Activated CD8-positive, alpha-beta T cell treated with anti-CD3 and anti-CD28 coated beads, Interleukin-2, amount 10 ng/mL, durations not matched to agents 7 days and 5 days (primary cell): ENCODE measurements at places on chromosomes 16 and 17. TPM values are rescaled to one million over a fixed set of nuclear protein-coding genes. Genes with fewer than 3 reads are reported as not detected.
A peak's percentile ranks its signal among the peaks of the same experiment; 100 is the strongest.

The EMC6 gene
- total RNA-seq: 43.1 TPM

The RPL19 gene
- total RNA-seq: 1,896 TPM

The CORO7 gene
- total RNA-seq: 167 TPM

The HBQ1 gene
- total RNA-seq: not detected

The C17orf107 gene
- 1.1 TPM for total RNA-seq

The SPIRE2 gene
- total RNA-seq: not detected

The CPPED1 gene
- total RNA-seq: 13.5 TPM

The CLDN6 gene
- not detected for total RNA-seq

The WBP2 gene
- total RNA-seq: 64.3 TPM

DNA sequence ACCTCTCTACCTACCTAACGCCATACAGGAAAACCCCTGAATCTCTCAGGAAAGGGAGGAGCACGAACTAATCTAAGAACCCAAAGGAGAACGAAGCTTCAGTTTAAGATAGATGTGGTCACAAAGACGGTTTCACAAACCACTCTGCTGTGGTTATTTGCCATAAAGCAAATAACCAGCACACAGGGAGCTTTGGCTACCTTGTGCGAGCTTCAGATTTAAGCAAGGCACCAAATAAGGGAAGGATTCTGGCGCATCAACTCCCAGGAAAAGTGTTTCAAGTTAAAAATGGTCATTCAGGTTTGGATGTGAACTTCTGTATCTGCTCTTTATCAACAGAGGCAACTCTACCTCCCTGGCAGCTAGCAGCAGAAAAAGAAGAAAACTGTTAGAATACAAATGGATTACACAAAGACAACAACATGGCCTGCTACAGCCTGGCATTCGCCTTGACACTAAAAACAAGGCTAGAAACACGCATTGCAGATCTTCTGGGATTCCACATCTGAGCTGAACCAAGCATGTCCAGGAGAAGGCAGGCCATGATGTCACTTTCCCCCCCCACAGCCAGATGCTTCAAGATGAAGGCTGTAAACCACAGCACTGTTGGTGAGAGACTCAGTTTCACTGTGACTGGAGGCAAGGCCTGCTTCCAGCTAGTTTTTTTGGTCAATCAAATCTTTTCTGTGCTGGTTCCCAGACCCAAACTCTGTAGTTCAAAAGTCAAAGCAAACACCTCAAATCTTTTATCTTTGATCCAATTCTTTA lies 43.6 kb downstream of the SMG6 start:
- DNase-seq: peak; percentile 88

DNA sequence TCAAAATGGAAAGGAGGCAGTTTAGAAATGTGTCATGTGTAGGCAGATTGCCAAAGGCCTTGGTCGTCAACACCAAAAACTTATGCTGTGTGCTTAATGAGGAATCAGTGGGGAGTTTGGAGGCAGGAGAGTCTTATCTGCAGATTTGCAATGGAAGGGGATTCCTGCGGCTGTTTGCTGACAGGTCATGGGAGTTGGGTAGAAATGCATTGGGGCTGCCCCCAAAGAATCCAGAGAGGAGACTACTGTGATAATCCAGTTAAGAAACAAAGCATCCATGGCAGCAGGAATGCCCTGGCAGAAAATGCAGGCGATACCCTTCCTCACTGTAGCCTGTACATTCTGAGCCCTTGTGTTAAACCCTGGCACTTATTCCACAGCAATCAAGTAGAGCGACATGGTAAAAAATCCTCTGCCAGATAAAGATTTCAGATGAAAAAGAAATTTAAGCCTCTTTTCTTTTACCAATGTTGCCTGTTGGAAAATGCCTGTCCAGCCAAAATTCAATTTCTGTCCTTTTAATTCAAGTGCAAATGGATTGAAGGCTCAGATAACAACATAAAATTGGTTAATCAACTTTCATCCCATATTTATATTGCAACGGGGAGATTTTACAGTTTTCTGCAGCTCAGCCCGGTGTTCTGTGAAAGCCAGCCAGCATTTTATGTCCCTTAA lies 491.0 kb upstream of the CDH5 start:
- DNase-seq: no peak

DNA sequence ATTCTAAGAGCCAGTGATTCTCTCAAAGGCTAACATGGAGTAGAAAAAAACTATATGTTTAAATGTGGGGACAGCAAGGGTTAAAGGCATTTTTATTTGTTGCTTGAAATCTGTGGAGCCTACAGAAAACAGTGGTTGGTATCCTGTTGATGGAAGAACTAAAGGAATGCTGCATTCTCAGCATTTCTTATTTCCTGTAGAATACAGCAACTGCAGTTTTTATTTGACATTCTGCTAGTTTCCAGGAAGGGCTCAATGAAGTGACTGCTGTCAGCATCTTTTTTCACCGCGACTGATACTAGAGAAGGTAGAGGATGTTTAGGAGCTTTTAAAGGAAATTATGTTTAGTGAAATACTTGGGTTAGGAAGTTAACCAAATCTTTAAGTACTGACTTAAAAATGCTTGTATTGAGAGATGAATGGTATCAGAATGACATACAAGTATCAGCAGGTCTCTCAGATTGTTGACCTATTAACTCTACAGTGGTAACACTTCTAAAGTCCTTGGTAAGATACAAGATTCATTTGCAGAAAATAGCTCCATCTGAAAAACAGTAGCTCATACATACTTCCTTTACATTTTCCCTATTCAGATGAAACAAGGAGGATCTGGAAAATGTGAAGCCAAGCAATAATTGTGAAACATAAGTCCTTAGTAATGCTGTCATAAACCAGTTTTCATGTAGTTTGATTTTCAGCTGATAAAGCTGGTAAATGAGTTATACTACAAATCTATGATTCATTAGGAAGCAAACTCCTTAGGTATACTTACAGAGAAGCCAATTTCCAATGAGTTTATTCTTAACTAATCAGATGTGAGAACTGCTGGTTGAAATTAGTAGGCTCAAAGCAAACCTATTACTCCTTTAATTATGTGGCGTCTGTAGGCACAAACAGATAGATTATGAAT lies 15.2 kb downstream of the CLTC start:
- no peak for DNase-seq

DNA sequence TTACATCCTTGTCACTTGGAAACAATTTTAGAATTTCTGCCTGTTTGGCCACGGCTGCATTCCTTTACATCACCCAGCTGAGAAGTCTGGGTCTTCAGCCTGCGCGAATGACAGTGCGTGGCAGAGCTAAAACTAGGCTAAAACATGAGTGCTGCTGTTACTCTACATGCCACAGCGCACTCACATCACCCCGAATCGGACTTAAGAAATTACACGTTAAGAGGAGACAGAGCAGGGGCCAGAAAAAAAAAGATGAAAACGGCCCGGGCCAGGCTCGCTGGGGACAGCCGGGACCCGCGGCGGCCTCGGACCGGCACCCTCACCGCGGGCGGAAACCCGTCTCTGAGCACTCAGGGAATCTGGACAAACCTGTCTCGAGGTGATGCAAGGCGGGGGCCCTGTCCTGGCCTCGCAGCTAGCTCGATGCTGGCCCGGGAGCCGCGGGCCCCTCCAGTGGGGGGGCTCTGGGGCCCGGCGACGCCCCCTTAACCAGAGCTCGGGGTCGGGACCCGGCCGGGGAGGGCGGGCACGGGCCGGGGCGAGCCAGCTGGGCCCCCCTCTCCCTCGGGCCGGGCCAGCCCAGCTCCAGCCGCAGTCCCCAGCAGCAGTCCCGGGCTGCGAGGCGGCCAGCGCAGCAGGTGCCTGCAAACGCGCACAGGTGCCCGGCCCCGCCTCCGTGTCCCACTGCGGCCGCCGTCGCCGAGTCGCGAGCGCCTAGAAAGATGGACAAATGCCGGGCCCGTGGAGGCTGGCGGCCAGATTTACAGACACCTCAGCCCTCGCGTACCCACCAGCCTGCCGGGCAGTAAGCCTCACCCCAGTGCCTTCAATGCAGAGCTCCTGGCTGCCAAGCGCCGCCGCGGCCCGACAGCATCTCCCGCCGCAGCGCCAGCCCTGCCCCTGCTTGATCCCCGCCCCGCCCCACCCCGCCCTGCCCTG lies at the start of gene AKTIP:
Gene AKTIP (minus strand): TSS at position 879 of the 939 bp plus-strand sequence. CDS start 2,950 bp downstream, outside the sequence.
- peak; percentile 52 for DNase-seq

DNA sequence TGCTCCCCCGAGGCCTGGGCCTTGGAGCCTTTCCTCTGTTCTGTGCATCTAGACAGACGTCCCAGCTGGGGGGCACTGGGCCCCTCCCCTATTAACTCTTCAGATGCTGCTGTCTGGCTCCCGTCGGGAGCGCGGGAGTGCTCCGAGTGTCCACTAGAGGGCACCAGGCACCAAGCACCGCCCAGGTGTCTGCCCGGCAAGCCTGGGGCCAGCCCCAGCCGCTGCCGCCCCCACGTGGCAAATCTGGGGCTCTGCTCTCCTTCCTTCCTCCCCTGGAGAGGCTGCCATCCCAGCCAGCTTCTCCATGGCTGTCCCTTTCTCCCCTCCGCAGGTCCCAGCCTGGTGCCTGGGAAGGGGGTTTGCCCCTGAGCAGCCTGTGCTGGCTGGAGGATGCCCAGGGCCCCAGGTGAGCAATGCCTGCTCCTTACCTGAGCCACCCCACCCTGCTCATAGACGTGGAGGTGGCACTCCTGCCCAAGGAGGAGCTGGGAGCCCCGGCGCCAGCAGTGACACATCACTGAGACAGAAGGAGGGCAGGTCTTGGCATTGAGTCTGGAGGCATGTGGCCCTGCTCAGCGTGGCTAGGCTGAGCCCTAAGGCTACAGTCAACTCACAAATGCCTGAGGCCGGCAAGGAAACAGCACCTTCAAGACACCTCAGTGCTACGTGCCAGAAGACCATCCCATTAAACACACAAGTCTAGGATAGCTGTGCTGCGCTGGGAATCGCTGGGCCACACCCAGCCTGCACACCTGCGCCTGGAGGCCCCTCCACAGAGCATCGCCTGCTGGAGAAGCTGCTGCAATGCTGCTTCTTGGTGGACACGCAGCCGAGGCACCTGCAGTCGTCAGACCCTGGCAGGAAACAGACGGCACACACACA lies 19.7 kb downstream of the TMEM235 start:
- DNase-seq: peak; percentile 89

- DNase-seq: no peak
Measured at GRCh38 chr16:49022351-49022963, 259.2 kb downstream of the CBLN1 start.

DNA sequence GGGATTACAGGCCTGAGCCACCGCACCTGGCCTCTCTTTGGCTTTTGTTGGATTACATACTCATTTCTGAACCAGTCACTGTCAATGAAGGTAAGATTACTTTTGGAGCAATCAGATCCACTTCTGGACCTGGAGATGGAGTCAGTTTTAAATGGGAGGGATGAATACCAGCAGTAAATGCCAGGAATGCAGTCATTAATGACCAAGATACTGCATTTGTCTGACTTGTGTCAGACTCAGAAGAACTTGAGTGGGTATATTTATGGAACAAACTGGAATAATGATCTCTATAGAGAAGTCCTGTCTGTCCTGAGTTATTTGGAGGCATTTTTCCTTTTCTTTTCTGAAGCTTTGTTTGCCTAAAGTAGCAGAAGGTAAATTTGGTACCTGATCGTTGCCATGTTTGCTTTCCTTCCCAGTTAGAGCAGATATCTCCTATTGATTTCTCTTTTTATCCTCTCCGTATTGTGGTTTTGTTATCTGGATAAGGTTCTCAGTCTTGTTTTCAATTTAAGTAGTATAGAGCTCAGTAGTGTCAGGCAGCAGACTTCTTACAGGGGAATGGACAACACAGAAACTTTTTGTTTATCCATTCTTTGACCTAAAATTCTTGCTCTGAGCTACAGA lies 10.7 kb downstream of the NLK start:
- DNase-seq: no peak

GRCh38 chr17:80104956-80105375 lies 3.6 kb downstream of the GAA start:
- no peak for DNase-seq

DNA sequence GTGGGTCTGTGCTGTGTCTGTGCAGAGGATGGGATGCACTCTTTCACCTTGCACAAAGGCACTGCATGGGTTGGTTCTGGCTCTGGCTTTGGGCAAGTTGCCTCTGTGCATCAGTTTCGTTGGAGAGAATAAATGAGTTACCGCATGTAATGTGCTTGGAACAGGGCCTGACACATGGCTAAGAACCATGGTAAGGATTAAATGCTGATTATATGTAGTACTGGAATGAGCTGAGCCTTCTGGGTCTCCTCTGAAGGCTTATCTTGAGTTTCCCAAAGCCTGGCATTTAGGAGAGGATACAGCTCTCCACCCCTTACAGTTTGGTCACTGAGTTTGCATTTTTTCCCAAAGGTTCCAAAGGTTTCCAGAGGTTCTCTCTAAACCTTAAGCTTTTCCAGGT lies 69.1 kb downstream of the KSR1 start:
- DNase-seq: no peak

GRCh38 chr16:67459066-67459860 lies 21.7 kb downstream of the ATP6V0D1 start:
- no peak for DNase-seq

DNA sequence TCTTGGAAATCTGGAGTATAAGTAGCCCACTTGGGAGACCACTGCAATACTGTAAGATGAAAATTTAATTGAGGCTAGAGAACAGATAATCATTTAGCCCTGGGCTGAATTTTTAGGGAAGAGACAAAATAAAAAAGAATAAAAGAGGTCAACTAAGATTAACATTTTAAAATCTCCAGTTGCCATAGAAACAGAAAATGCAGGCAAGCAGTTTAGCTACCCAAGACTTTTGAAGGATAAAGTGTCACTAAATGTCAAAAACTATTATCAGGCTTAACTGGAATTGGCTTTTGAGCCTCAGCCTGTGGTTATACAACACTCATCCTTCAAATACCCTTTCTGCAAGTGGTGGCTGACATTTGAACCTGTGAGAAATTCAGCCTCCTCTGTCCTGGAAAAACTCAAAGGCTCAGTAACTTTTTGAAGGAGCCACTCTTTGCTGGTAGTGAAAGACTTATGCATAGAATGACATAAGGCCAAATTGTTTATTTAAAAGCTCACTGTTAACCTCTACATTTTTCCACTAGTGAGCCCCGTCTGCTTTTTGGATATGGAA lies 220.7 kb upstream of the KCNJ16 start:
- no peak for DNase-seq

DNA sequence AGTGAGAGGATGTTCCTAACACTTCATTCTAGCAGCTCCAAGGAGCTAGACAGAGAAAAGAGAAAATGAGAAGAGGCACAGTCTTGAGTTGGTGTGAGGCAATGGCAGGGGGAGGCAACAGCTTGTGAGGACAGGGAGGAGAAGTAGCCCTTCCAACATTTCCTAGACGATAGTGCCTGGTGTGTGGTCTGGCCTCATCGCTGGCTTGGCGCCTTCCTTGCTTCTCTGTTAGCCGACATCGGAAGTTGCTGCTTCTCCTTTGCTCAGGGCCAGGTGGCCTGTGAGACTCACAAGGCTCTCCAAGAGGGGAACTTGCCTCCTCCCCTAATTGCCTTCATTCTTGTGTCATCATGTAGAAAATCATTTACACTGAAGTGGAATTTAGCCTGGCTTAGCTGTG lies 208.7 kb downstream of the MAP2K4 start:
- no peak for DNase-seq

DNA sequence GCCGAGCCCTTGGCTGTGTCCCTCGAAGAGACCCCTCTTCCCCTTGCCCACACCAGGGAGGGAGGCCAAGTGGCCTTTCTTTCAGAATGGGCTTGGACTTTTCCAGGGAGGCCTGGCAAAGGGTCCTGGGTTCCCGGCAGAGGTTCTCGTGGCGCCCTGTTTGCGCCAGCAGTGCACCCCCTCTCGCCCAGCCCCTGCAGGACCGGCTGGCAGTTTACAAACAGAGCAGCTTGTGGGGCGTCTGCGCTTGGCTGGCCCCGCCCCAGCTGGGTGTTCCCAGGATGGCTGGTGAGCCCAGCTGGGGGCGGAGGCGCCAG lies 137.8 kb upstream of the CIBAR2 start:
- no peak for DNase-seq

- peak; percentile 43 for DNase-seq
Measured at GRCh38 chr16:31874366-31875111, 932 bp downstream of the ZNF267 start.
